ENCODE measurements at places on chromosomes 12 and 14.

DNA sequence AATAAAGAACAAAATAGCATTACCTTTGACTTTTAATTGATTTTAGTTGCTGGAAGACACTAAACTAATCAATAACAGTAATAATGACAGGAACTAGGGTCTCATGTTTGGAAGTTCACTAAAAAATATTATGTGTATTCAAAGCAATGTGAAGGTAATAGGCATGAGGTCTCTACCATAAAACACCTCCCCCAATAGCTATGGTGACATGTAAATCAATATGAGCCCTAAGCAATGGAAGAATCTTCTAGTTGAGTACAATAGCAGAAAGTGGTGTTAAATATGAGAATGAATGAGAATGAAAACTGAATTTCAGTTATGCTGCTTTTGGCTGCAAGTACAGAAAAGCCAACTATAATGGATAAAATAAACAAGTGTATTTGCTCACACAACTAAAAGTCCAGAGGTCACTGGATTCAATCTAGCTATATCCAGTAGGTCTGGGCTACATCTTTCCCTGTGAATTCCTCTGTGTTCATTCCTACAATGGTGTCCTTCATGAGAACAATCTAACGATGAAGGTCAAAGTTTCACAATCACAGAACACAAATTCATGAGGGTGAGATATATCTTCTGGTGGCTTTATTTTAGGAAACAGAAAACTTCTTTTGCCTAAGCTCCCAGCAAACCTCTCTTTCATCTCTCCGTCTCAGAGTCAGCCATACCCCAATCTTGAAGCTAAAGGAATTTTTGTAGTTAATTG is 728.0 kb downstream of the FSCB start:
- DNase-seq, result no peak

GRCh38 chr12:112319395-112319794 is 62.8 kb downstream of the HECTD4 start:
- no peak for DNase-seq

GRCh38 chr14:91349481-91350074 is 68.0 kb downstream of the CCDC88C start:
- peak; percentile 39 for DNase-seq

DNA sequence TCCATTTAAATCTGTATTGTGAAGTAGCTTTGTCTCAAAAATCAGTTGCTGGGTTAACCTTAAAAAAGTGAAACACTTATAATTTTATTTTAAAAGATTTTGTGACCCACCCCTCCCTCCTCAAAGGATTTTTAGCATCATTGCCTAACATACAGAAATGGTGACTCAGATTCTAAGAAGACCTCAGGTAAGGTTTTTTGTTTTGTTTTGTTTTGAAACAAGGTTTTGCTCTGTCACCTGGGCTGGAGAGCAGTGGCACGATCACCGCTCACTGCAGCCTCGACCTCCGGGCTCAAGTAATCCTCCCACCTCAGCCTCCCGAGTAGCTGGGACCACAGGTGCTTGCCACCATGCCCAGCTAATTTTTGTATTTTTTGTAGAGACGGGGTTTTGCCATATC is 74.2 kb downstream of the GNS start:
- no peak for DNase-seq

- DNase-seq, result peak; percentile 67
Observed at GRCh38 chr12:107317751-107318555, 224.6 kb upstream of the CRY1 start.

- no peak for DNase-seq
Observed at GRCh38 chr12:99370421-99371138, 277.0 kb upstream of the GARIN6 start.

Data from stimulated activated CD4-positive, alpha-beta T cell treated with anti-CD3 and anti-CD28 coated beads, TNF-alpha, amount 100 ng/mL, for 48 hours (primary cell).